Stimulated activated CD8-positive, alpha-beta memory T cell treated with anti-CD3 and anti-CD28 coated beads, Interleukin-15, amount 100 ng/mL, for 1 hour (primary cell): ENCODE measurements at places on chromosomes 7 and 10.

DNA sequence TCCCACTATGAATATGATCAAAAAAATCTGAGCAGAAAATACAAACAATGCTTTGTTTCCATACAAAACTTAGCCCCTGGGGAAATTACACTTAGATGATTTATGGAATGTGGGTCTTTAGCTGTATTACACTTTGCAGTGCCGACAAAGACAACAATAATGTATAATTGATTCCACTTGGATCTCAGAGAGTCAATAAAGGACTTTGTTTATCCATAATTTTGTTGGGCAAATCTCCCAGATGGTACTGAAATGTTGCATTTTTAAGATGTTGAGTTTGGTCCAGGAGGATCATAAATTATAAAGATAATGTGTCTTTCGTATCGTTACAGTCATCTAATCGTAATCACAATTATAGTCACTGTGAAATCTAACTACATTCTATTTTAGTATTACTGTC is 66.9 kb upstream of the DOCK1 start:
- DNase-seq: no peak

GRCh38 chr7:11177793-11178192 is 204.1 kb downstream of the PHF14 start:
- DNase-seq: no peak

GRCh38 chr7:121623130-121623872 is 227.2 kb upstream of the FAM3C start:
- no peak for DNase-seq

GRCh38 chr10:102648269-102648888 is 4.1 kb downstream of the TRIM8 start:
- no peak for DNase-seq

DNA sequence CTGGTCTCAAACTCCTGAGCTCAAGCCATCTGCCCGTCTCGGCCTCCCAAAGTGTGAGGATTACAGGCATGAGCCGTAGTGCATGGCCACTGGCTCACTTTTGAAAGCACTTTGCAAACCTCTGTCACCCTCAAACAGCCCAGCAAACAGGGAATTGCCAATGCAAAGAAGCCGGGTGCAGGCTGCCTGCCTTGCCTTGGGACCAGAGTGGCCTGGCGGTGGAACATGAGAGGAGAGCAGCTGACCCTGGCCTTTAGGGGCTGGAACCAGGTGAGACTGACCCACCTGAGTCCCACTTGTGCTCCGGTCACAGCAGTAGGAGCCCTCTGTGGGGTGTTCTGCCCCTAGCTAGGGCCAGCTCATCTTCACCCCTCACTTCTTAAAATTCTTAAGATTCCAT is 237.1 kb upstream of the GALNT17 start:
- DNase-seq: no peak

- DNase-seq: no peak
These were observed 1.3 kb downstream of the PDZD8 start for GRCh38 chr10:117373823-117374505.

DNA sequence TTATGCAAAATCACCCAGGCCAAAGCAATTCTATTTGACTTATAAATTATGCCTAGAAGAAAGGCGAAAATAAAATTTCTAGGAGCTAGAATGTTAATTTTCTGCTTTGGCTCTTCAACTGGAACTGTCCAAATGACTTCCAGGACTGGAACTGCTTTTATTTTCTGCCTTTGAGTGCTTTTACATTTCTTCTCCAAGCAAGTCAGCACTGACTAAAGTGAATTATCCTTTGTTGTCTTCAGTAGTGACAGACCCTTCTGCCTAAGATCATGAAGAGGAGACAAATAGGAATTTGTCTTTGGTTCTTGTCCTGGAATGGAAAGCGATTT is 255.9 kb downstream of the DNAJB9 start:
- DNase-seq: no peak

GRCh38 chr10:131496351-131497052 is 185.0 kb upstream of the TCERG1L start:
- no peak for DNase-seq

- DNase-seq: no peak
These were observed 124.3 kb downstream of the SLIT1 start for GRCh38 chr10:97061423-97061822.

- no peak for DNase-seq
These were observed 322.5 kb upstream of the ZMIZ1 start for GRCh38 chr10:78746155-78746763.

- DNase-seq: no peak
These were observed 23.8 kb downstream of the PFKP start for GRCh38 chr10:3090914-3091787.

- no peak for DNase-seq
These were observed 662.6 kb upstream of the IGFBP3 start for GRCh38 chr7:46583656-46584055.

- no peak for DNase-seq
These were observed 176.8 kb downstream of the WNT2 start for GRCh38 chr7:117146059-117146458.

- DNase-seq: no peak
These were observed 563.9 kb upstream of the C7orf33 start for GRCh38 chr7:148026713-148027112.

- peak; percentile 14 for DNase-seq
These were observed 10.9 kb upstream of the GDF2 start for GRCh38 chr10:47311193-47311931.

DNA sequence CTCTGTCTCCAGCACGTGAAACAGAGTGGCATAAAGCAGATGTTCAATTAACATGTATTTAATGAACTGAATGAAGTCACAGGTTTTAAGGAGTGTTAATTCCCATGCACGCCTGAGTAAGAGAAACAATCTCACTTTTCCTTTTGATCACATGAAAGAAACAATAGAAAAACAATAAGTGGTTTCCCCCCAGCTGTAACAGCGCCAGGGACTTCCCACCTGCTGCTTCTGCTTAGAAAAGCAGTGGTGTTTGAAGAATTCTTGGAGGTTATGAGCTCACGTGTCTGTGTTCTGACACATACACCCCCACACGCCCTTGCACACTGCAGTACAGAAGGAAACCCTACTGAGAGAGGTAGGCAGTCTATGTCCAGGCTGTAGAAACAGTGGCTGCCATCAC is 51.3 kb upstream of the FRMD4A start:
- no peak for DNase-seq

- no peak for DNase-seq
These were observed 47.7 kb downstream of the PNLIPRP2 start for GRCh38 chr10:116668446-116668845.

- no peak for DNase-seq
These were observed 104.0 kb upstream of the RHOBTB1 start for GRCh38 chr10:61047788-61048560.

DNA sequence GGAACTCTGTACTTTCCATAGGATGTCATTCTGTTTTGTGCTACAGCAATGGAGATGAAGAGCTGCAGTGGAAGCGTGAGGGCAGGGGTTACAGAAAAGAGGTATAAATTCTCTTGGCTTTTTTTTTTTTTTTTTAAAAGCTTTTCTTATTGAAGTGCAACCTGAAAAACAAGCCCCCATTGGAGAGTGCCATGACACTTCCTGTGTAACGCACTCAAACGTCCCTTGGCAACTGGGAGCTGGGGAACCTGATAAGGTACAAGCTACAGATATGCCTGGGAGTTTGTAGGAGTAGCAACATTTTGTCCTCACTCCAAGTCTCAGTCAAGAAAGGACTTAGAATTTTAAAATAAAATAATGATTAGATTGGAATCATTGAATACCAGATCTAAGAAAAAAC is 512.1 kb downstream of the RPS24 start:
- DNase-seq: no peak

DNA sequence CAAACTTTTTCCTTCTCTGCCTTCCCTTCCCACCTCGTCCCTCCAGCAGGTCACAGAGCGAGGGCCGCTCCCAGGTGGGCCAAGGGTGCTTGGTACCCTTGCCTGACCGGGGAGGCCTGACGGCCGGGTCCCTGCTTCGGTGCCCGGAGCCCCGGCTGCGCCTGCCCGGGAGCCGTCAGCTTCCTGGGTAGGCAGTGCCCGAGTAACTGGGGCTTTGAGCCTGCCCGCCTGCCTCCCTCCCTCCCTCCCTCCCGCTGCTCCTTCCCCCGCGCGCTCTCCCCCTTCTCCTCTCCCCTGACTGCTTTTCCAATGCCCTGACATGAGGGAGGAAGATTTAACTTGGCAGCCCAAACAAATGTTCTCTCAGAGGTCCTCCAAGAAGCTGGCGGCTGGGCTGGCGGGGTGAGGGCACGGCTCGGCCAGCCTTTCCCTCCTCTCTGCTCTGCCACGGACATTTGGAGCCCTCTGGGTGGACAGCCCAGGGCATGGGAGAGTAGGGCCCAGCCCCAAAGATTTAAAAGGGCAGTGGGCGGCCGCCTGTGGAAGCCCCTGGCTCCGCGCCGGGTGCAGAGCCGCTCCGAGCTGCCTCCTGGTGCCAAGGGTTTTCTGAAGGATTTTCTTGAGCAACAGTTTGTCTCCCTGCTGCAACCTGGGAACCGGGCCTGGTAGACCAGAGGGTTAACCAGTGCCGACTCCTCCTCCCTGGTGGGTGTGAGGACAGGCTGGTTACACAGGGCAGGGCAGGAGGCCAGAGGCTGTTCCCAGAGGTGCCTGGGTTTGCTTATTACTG is 2.0 kb downstream of the ZMIZ1 start:
- DNase-seq: no peak

DNA sequence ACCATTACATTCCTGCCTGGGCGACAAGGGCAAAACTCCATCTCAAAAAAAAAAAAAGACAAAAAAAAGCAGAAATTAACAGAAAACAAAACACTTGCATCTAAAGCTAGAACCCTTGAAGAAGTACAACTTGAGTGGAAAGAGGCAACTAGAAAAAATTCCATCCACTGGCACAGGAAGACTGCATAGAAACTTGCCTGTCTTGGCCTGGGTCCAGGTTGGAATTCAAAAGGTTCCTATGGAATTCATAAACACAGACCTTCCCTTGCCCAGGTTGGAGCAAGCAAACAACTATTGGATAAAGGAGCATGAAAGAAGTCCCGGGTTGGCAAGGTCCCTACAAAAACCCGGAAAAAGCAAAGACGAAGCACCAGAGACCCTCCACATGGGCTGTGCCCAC is 69.8 kb downstream of the CCDC71L start:
- no peak for DNase-seq

DNA sequence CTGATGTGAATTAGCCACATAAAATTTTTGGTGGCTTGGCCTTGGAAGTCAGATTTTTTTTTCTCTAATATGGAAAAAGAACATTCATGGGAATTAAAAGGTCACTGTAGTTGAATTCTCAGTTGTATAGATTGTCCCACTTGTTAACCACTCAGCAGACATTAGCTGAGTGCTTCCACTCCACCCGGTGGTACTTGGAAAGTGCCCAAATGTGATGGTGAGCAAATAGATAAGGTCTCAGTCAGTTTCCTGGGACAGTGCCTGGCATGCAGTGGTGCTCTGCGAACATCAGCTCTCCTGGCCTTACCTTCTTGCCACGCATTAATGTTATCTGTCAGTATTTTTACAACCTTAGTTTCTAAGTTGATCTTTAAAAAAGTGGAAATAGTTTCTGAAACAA is 1.4 kb downstream of the ATP5F1C start:
- no peak for DNase-seq

DNA sequence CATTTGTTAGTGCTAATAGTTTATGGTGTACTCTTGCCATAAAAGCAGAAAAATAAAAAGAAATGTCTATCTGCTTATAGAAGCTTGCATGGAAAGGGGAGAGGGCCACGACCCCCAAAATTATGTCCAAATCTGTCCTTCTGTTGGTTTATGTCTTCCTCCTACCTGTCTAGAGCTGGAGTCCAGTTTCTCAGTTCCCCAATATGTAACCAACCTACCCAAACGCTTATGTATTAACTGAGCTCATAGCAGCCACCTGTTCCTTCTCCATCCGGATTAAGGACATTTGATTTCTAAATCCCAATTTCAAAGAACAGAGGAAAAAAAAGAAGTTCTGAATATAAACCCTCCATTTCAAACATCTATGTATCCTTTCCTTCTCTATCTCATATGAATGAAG is 30.3 kb upstream of the TPK1 start:
- no peak for DNase-seq

DNA sequence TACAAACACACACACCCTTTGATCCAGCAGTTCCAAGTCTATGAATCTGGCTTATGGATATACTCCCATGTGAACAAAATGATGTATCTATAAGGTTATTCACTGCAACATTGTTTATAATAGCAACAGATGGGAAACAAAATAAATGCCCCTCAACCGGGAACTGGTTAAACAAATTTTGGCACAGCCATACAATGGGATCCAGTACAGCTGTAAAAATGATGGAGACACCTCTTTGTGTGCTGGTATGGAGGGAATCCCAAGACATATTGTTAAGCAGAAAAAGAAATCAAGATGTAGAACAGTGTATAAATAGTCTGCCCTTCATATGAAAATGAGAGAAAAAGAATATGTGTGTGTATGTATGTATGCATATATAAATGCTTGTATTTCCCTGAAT is 155.5 kb downstream of the SNX10 start:
- no peak for DNase-seq

DNA sequence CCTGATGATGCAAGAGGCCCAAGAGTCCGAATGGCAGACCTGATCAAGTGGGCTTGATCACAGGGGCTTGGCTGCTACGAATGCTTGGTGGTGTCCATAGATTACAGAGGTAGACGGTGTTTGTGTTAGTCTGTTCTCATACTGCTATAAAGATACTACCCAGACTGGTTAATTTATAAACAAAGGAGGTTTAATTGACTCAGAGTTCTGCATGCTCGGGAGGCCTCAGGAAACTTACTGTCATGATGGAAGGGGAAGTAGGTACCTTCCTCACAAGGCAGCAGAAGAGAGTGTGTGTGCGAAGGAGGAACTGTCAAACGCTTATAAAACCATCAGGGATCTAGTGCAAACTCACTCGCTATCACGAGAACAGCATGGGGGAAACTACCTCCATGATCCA is 268.9 kb upstream of the KLF6 start:
- DNase-seq: no peak

- no peak for DNase-seq
These were observed 292.2 kb upstream of the TAC1 start for GRCh38 chr7:97439637-97440214.

DNA sequence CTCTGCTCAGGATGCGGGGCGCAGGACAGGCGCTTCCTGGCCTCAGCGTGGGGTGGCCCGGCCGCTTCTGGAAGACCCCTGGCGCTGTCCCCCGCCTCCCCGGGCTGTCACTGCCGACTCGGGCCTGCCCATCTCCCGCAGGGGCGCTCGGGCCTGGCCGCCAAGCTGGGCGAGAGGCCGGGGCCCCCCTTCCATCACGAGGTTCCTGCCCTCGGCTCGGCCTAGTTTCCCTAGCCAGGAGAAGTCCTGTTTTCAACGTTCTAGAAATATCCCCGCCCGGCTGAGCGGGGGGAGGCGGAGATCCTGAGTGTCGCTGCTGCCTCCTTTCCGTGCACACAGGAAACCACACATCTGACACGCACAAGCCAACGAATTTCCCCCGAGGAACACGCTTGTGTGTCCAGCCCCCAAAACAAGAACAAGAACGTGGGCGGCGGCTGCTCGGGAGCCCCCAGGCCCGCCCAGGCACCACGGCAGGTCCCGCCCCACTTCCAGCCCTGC is 33.7 kb downstream of the AP5Z1 start:
- no peak for DNase-seq
